ENCODE measurements at places on chromosomes 7 and 10.
A peak's percentile ranks its signal among the peaks of the same experiment; 100 is the strongest.

GRCh38 chr7:157362729-157363128 is 25.9 kb downstream of the DNAJB6 start:
- DNase-seq = no peak

GRCh38 chr7:8133188-8133848 is 128.6 kb downstream of the ICA1 start:
- DNase-seq = no peak

- peak; percentile 36 for DNase-seq
Observed at GRCh38 chr7:128112018-128112780, 81.0 kb upstream of the LRRC4 start.

DNA sequence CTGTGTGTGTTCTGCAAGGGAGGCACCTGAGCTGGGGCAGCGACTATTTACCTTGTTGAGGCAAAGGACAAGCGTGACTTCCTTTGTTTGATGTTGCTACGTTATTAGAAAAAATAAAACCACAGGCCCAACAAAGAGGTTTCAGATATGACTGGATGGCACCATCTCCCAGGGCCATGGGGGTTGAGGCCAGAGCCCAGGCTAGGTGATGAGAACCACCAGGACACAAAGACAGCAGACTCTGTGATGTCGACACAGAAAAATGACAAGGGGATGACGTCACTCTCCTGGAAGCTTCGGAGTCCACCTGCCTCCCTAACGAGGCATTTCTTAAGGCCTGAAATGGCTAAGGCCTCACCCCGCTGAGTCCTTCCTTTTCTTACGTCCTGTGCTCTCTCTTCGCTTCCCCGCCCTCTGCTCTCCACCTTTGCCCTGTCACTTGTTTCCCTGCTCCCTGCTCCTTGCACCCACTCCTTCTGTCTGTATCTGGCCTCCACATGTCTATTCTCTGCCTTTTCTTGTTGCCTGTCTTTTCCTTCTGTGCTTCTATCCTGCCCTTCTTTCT is 83.0 kb upstream of the ADRB1 start:
- DNase-seq = peak; percentile 89

GRCh38 chr10:126286256-126286780 is 102.0 kb downstream of the ADAM12 start:
- DNase-seq = no peak

- no peak for DNase-seq
Observed at GRCh38 chr7:96354881-96355280, 33.0 kb upstream of the SLC25A13 start.

DNA sequence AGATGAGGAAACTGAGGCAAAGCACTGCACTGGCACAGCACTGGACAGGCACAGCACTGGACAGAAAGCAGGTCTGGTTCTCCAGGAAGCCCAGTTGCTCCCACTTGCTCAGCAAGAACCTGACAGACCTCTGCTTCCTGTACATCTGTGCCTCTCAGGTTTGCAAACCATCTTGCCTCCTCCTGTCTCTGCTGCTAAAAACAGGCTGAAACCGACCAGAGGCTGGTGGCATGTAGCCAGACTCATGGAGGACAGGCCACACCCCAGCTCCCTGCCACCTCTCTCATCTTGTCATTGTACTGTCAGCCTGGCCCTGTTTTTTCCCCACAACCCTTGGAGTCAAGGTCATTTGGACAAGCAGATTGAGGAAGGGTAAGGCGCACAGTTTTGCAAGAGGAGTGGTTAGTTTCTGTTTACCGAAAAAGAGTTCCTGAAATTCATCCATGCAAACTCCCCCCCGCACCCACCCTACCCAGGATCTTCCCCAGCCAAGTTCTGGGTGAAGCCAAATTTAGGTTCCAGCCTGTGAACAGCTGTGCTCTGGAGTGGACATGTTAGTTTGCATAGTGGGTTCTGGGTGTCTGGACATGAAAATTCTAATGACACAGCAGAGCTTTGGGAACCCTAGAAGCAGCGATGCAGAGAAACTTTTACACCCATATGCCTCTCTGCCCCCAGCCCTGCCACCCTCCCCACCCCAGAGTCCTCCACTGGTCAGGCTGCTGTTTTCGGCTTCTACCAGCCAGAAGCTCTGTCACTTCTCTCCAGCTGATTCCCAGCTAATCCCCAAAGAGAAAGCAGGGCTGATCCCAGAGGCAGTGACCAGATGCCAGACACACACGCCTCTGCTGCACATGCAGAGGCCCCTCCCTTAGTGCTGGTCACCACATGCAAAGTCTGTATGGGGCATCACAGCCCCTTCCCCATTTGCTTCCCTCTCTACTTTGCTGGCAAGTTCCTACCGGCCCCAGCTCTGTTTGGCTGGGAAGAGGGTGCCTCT is 8.5 kb upstream of the C10orf105 start:
- peak; percentile 92 for DNase-seq

DNA sequence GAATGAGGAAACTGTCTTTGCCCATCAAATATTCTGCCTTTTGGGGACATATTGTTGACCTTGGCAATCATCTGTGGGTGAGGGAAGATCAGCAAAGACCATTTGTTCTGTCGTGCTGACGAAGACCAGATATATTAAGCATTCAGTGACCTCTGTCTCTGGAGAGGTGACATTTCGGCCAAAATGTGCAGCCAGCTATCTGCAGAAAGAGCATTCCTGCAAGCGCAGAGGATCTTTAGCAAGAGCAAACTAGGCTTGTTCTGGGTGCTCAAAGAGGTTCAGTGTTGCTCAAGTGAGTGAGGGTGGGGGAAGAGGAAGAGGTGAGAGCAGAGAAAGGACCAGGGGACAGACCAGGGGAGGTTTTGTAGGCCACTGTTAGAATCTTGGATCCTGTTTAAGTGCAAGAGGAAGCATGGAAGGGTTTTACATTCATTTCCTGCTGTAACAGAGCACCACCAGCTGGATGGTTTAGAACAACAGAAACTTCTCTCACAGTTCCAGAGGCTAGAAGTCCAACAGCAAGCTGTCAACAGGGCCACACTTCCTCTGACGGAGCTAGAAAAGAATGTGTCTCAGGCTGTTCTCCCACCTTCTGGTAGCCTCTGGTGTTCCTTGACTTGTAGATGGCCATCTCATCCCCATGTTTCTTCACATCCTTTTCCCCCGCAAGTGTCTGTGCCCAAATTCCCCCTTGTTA is 11.2 kb downstream of the C10orf120 start:
- no peak for DNase-seq

GRCh38 chr7:47482013-47482875 is 99.7 kb downstream of the TNS3 start:
- no peak for DNase-seq

GRCh38 chr7:92797693-92798092 is 38.7 kb downstream of the CDK6 start:
- DNase-seq = no peak

DNA sequence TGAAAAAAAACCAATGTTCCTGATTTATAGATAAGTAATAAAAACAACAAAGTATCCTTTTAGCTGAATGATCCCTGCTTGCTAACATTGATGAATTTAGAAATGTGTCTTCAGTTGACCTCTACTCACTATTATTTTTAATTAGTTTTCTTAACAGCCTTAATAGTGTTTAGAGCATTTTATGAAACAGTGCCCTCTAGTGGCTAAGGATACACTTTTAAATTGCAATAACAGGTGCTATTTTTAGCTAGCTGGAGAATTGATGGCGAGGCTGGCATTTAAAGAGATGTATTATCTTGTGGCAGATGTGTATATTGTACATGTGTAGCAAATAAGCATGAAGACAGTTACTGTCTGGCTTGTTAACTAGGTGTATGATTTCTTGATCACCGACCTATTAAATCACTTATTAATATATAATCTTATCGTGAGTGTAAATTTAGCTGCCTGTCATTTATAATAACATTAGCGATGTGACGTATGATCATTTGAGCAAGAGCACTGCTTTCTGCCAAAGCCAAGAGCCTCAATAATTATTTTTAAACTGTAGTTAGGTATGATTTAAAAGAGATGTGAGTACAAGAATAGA is 451.9 kb downstream of the DPP6 start:
- peak; percentile 71 for DNase-seq

- no peak for DNase-seq
Observed at GRCh38 chr10:78934532-78934898, 134.3 kb upstream of the ZMIZ1 start.

GRCh38 chr10:44986670-44987069 is 8.1 kb upstream of the DEPP1 start:
- DNase-seq = no peak

DNA sequence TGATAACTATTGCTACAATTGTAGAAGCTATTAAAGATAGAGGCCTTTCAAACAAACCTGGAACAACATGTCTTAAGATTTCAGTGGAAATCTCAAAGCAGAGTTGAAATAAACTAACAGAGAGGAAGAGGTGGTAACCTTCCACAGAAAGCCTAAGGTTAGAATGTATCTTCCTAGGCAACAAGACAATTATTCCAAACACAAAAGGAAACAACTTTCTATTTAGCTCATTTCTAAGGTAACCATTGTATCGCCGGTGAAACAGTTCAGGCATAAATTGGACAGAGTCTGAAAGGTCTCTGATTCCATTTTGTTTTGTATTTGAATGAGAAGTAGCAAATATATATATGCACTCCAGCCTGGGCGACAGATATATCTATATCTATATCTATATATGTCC is 30.7 kb upstream of the HYCC1 start:
- no peak for DNase-seq

DNA sequence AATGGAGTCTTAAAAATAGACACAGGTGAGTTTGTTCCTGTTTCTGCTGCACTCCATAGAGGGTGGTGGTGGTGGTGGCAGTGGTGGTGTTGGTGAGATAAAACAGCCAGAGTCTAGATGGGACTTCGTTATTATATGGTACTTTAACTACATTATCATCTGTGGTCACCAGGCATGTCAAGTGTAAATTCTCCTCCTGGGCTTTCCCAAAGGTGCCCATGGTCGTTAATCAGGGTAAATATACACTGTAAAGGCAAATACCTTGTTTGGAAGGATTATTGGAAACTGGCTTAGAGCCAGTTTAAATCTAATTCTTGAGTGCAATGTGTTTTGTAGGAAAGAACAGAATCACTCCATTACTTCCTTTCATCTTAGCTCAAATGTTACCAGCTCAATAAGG is 21.5 kb upstream of the COMMD3 start:
- DNase-seq = no peak

GRCh38 chr10:114311023-114311422 is 72.0 kb downstream of the VWA2 start:
- no peak for DNase-seq

GRCh38 chr7:34133983-34134782 is 228.8 kb downstream of the BMPER start:
- DNase-seq = peak; percentile 10

- no peak for DNase-seq
Observed at GRCh38 chr10:16030562-16030961, 170.3 kb upstream of the MINDY3 start.

DNA sequence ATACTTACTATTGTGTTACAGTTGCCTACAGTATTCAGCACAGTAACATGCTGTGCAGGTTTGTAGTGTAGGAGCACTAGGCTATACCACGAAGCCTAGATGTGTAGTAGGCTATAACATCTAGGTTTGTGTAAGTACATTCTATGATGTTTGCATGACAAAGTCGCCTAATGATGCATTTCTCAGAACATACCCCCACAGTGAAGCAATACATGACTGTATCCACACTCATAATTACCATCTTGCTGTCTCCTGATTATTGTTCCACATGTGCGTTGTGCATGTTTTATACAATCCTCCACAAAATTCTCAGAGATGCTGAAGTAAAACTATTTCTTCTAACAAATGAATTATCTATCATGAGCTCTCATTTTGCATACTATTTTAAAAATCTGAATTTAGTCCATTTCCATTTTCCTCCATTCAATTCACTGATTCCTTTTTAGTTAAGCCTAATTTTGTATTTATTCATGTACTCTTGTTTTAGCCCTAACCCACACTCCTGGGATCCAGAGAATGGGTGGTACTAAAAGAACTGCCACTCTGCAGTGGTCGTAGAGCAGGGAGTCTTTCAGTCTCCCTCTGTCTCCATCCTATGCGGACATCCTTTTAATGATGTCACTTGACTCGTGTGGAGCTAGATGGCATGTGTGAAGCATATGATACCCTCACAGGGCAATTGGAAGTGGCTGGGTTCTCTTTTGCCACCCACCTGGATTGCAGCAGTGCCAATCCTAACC is 67.6 kb upstream of the CAV2 start:
- DNase-seq = no peak

GRCh38 chr10:85604136-85604725 is 762.4 kb downstream of the GRID1 start:
- DNase-seq = no peak

DNA sequence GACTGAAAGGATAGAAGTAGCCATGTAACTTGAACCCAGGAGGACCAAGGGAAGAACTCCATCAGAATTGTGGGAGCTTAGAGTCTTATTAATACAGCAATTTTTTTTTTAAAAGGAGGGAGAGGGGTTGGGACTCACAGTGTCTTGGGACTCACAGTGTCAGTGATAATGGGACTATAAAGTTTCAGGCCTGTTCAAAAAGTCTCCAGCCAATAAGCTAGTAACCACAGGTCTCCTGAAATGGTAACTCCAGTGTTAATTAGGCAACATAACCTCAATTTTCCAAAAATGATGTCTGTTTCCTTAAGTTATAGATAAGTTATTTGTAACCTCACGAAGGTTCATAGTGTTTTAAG is 2.4 kb upstream of the HNRNPH3 start:
- no peak for DNase-seq

DNA sequence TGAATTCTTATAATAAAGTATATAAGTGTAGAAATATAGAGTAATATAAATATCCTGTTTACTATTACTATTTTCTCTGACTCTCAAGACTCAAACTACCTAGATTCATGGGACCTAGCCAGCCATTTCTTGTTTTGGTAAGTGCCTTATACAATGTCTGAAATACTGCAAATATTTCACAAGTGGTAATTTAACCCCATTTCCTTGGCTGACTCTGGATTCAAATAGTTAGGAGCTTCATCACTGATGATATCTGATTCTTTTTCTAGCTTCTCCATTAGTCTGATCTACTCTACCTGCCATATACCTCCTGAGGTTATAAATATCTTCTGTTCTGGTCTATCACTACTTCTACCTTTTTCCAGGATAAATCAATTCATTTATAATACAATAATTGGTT is 6.4 kb upstream of the RALA start:
- DNase-seq = no peak

DNA sequence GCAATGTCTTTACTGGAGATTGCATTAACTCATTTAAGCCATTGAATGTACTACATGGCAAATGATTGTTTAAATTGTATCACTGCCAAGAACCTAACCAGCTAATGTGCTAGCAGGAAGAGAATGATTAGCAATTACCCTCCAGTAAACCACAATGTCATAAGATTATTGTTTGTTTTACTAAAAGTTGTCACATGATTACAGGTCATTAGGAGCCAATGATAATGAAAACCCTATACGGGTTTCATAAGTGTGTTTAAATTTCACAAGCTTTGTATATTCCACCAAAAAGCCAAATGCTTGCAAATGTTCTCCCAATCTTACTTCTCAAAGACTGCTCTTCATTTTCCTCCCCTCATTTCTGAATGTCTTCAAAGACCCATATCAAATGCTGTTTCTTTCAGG is 76.5 kb upstream of the PPP1R3C start:
- DNase-seq = no peak

Data from OCI-LY7 (cell line).